Amniotic epithelial cell (primary cell): ENCODE measurements at places on chromosomes 12 and 14.

GRCh38 chr12:89479982-89480381 is 44.6 kb downstream of the GALNT4 start:
- DNase-seq = no peak

- peak; percentile 22 for DNase-seq
These were observed 18.5 kb upstream of the GPRC5A start for GRCh38 chr12:12872934-12873275.

DNA sequence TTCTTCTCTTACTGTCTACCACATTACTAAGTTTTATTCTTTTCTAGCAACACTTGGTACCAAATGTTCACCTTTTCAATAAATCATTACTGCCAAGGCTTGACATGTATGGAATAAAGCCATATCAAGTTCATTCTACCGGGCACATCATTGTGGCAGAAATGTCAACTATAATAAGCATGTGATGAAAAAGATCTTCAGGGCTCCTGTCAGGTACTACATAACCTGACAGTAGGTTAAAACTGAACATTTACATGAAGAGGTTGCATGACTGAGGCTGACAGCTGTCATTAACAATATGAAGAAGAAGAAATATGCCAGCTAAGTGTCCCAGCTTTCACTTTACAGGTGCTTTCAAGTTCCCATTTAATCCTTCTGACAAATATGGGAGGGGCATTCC is 178.9 kb downstream of the KCNH5 start:
- DNase-seq = no peak

DNA sequence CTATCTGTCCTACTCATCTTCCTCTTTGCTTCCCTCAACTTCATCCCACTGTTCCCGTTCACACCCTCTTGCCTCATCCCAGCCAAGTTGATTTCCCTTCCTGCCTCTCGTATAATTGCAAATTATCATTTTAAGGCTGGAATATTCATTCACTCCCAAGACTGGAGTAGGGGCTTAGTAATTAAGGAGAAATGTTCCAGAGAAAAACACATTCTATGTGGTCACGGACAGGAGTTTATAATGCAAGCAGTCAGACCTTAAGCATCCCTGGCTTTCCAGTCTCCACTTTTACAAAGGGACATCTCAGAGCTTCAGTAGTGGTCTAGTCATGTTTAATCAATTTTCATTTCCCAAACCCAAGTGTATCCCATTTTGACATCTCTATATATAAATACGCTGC is 54.9 kb downstream of the TMEM132D start:
- DNase-seq = no peak

DNA sequence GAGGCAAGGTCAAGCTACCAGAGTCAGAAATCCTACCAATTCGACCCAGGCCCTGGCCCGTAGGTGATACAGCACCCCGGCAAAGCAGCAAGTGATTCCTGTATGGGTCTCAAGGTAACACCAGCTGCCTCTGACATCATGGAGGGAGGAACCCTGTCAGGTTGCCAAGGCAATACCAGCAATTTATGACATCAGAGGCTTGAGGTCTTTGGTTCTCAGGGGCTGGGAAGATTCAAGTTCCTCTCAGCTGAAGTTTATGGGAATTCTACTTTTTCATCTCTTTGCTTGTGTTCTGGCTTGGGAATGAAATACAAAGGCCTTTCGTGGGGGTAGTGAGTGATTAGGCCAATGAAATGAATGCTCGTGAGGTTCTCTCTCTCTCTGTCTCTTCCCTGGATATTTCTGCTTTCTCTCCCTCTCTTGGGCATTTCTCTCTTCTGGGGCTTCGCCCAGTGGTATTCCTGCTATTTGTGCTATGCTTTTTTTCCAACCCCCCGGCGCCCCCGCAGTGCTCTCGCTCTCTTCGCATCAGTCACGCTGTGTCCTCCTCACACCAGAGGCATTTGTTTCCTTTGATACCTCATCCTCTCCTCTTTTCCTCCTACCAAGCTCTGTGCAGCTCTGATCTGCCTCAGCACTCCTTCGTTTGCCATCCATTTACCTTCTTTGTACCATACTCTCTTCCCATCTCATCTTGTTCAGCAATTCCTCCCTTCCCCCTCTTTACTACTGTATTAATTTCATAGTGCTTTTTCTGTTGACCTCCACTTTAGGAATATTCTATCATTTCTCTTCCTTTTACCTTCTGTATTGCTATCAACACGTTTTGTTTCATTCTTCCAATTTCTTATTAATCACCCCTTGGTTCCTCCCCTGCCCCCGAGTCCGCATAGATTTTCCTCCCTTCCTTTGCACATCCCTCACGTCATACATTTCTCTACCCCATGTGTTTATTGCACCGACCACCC is 2.9 kb downstream of the ZFHX2 start:
- DNase-seq = peak; percentile 67

GRCh38 chr14:92866181-92866752 is 56.7 kb upstream of the CHGA start:
- DNase-seq = peak; percentile 17

DNA sequence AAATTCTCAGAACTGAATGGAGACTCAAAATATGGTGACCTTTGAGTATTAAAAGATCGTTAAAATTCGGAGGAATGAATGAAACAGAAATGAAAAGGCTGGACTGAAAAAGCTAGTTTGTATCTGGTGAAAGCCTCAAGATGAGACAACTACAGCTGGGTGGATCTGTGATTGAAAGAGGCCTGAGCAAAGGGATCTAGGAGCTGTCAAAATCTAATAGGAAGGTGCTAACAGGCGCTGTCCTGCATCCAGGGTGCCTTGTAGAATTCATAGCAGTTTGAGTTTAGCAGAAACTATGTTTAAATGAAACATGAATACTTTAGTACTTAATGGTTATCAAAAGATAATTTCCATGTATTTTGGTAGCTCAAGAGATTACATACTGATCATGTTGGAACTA is 2.3 kb downstream of the YY1 start:
- no peak for DNase-seq

- no peak for DNase-seq
These were observed 21.9 kb downstream of the CCDC92 start for GRCh38 chr12:123950476-123951349.

DNA sequence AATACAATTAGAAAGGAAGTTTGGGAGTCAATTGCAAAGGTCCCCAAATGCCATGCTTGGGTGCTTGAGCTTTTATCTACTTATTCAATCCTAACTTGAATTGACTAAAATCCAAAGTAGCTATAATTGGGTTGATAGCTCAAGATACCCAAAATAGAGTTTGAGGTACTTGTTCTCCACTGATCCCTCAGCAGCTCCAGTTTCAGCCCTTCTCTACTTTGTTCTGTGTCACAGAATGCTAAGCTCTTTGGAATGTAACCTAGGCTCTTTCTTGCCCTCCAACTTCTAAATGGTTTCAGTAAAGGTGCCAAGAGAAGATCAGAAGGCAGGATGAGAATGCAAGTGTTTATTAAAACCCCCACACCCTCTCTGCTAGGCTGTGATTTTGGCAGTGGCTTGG is 251.4 kb upstream of the CLEC14A start:
- DNase-seq = no peak

DNA sequence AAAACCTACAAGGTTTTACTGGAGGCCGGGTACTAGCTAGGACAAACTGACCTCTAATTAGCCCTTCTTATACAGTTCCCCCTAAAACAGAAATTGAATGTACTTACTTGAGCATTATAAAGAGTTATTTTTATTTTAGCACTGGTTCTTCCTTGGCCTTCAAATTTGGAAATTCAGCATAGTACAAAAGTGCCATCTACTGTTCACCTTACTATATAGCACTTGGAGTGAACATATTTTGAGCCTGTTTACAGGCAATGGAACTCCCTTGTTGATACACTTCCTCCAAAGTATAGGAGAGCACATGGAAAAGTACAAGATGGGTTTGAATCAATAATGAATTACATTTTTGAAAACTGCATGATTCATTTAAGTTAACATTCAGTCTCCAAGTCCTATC is 3.9 kb upstream of the POC1B start:
- peak; percentile 53 for DNase-seq

DNA sequence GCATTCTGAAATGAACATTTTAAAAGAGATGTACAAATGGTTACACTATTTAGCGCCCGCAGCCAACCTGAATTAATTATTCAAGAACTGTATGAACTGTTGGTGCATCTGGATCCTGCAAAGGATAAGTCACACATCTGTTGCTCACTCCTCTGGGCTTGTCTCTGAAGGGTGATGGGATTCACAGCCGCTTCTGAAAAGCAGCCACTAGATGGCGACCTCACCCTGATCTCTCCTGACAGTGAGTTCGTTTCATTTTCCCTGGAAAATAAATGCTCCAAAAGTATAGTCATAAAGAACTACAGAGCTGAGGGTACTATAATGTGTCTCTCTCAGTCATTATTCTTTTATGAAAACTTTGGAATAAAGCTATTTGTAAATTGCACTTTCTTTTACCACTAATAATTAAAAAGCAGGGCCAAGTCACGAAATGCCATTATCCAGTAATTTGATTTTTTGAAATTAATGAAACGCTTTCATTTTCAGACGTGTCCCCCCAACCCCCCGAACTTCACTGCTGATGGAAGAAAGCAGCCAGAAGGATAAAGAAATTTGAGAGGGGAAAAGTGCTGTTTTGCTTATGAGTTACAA is 789.6 kb downstream of the NRXN3 start:
- DNase-seq = peak; percentile 69

DNA sequence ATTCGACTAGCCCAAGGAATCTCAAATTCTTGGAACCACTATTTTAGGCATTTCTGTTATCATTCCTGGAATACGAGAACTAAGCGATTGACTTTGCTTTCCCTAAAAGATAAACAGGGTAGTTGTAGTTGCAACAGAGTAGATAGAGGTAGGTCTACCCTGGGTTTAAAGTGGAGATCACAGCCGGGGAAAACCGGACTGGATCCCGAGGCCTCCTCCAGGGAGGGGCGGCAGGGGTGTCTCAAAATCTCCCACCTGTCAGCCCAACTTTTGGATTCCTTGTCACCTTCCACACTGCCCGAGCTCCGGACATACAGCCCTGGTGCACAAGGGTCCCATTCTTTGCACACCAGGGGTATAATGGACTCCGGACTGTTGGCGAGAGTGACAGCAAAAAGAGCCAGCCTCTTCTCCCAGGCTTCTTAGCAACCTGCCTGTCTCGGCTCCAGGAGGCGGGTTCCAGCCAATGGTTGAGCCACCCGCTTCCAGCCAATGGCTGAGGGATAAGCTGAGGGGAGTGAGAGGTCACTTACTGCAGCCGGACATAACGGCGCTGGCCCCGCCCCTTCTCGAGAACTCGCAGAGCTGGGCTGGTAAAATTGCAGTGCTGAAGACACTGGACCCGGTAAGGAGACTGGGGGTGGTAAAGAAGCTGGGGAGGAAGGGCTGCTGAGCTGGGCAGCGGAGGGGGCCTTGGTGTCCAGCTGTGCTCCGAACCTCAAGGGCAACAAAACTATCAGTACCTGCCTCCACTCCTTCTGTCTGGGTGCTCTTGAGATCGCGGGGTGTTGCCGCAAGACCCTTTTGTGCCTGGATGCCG is at the start of gene SUOX:
TSS of gene SUOX (plus strand) at position 562 of the 820 bp plus-strand sequence. CDS start 4,946 bp downstream, outside the sequence.
- DNase-seq = peak; percentile 97

DNA sequence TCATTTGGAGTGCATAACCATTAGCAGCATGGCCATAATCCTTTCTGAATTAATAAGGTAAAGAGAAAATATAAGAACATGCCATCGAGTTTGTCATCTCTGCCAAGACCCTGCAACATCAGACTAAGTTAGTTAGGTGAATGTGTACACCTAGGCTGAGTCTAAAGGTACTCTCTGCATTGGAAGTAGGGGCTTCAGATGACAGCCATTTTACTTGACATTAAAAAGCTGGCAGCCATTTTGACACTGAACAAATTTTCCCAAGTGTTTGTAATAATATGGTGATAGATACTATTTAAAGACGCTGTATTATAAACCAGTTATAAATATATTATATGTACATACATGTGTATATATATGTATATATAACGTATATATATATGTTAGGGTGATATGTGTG is 79.0 kb downstream of the SUDS3 start:
- DNase-seq = no peak

DNA sequence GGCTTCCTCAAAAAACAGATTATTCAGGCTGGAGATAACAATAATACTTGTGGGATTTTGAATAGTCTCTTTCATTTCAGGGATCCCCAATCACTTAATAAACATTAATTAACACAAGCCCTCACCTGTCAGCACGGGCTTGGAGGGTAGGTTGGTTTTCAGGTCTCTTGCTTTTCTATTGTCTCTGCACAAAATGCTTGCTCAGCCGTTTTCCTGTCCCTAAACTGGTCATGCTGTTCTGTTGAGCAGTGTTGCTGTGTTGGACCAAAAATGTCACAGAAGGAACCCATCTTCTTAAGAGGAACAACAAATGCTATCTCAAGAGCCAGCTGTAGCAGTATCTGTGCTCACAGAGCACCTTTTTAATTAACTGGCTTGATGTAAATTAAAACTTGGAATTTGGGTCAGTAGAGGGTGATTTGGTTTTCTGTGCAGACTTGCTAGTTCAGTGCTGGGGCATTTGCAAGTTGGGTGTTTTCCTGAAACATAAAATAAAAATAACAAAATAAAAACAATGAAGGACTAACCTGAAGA is 231.8 kb upstream of the CRY1 start:
- DNase-seq = no peak

DNA sequence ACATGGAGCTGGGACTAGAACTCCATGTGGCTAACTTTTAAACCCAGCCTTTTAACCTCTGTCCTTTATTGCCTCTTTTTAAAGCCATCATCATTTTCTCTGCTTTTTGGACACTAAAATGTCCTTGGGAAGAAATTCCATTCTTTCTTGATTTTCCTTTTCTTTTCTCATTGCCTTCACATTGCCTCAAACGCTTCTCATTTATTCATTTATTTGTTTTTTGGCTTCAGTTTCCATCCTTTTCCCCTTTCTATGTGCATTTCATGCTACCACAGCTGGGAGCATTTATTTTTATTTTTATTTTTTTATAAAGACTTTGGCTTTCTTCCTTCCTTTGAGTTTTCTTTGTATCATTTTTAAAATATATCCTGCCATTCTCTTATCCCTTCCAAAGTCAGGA is 212.2 kb downstream of the DACT1 start:
- DNase-seq = no peak

- peak; percentile 31 for DNase-seq
These were observed 42.5 kb downstream of the SMIM41 start for GRCh38 chr12:52121824-52122539.

GRCh38 chr12:119682639-119683252 is 14.8 kb downstream of the PRKAB1 start:
- DNase-seq = no peak

DNA sequence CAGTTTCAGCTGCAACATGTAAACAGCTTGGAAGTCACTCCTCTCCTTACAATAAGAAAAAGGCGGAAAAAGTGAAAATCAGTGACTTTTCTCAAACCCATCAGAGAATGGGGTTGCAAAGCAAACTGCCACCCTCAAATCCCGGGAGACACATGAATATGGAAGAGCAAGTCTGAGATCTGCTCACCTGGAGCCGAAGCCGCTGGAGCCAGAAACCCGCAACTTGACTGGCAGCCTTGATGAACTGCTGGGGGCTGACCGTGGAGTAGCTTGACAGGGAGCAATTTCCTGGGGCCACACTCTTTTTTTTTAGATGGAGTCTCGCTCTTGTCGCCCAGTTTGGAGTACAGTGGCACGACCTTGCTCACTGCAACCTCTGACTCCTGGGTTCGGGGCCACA is 208.2 kb downstream of the KIF26A start:
- no peak for DNase-seq

GRCh38 chr14:103896578-103896977 is 31.7 kb upstream of the TDRD9 start:
- DNase-seq = no peak

- DNase-seq = peak; percentile 91
These were observed 7.9 kb downstream of the IFFO1 start for GRCh38 chr12:6547987-6548386.
